ENCODE measurements at places on chromosomes 7 and 10.

- DNase-seq: no peak
These were observed 45.1 kb downstream of the INPP5F start for GRCh38 chr10:119770928-119771327.

DNA sequence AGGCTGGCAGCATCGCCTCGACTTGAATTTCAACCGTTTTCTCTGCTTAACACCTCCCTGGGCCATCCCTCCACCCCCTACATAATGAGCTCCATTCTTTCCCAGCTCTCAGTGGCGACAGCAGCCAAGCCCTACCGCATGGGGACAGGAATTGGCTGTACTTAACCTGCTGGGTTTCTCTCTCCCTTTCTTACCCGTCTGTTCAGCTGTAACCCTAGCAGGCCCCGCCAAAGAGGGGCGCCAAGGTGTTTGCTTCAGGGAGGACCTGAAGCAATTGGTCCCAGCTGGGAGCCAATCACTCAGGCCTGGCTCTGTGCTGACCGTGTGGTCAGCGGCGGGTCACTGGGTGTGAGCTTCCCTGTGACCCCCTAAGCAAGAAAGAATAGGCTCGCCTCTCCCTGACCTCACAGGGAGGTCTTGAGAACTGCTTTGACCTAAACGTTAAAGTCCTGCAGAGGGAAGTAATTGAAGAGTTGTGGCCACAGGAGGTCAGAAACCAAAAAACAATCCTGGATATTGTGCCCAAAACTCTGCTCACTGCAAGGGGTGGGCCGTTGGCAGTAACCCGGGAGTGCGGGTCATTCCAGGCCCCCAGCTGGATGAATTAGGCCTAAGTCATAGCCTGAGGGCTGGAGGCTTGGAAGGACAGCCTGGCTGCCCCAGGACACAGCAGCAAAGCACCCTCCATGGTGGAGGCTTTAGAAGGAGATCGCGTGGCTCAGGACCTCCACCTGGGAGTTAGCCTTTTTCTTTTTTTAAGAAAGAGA is 114.6 kb downstream of the ITIH5 start:
- DNase-seq: no peak

DNA sequence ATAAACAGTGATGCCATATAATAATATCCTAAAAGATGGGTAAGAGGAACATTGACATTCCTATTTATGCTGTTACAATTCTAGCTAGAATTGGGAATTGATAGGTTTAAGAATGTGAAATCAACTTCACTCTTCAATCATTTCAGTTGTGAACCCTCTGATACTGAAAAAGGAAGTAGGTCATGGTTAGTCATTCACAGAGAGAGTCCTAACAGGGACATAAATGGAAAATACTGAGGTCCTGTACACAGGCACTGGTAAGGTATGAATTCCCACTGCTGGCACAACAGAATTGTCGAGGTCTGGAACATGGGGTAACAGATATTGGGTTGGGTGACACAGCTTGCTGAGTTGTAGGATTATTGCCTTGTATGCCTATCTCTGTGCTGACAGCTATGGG is 289.4 kb upstream of the LRRN3 start:
- no peak for DNase-seq

GRCh38 chr7:101816595-101817470 is 593 bp upstream of the CUX1 start:
- DNase-seq: no peak

DNA sequence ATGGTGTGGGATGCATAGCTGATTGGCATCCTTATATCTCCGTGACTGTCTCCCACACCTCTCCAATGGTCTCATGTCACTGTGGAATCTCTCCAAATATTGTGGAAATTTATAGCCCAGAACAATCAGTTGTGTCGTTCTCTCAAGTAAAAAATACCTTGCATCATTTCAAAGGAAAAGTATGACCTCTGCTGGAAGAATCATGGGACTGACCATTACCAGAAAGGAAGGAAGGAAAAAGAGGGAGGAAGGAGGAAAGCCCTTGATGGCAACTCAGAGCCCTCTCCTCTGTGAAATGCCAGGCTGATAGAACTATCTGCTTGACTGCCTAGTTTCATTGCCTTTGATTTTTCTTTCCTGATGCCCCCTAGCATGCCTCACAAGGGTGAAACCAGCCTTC is 76.3 kb downstream of the FOXI2 start:
- DNase-seq: no peak

DNA sequence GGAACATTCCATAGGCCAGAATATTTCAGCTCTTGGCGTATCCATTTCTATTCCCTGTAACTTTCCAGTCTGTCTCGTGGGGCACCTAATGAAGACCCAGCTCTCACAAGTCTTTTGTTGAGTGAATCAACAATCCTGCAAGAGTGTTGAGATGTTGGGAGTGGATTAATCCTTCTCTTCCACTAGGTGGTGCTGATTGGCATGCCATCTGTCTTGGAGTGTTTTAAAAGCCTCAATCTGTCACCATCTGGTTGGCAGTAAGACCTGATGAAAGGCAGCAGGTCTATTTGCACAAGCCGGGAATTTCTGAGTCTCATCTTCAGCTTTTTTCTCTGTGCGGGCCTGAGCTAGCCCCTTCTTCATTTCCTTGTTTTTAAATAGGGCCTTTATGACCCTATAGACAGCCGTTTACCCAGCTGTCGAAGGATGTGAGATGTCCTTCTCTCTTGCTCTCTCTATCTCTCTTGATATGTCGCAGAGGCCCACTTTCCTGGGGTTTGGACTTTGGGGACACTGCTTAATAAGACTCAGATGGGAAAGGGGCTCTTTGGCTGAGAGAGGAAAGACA is 180.5 kb downstream of the ZNF365 start:
- peak; percentile 9 for DNase-seq

GRCh38 chr7:37273891-37274290 is 174.8 kb downstream of the ELMO1 start:
- no peak for DNase-seq

GRCh38 chr7:9231630-9232121 is 798.3 kb downstream of the NXPH1 start:
- no peak for DNase-seq

DNA sequence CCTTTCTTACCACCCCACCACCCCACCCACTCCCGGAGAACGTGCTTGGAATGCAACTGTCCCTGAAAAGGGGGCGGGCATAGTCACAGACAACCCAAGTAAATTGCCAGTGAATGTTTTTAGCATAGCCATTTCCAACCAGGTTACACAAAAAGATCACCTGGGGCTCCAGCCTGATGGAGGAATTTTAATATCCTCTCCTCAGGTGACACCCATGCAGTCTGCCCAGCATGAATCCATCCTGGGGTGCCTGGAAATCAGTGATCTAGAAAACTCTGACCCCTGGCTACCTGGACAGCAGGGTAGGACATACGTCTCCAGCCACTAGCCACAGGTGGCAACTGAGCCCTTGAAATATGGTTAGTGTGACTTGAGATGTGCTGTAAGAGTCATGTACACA is 61.1 kb downstream of the SORBS1 start:
- no peak for DNase-seq

DNA sequence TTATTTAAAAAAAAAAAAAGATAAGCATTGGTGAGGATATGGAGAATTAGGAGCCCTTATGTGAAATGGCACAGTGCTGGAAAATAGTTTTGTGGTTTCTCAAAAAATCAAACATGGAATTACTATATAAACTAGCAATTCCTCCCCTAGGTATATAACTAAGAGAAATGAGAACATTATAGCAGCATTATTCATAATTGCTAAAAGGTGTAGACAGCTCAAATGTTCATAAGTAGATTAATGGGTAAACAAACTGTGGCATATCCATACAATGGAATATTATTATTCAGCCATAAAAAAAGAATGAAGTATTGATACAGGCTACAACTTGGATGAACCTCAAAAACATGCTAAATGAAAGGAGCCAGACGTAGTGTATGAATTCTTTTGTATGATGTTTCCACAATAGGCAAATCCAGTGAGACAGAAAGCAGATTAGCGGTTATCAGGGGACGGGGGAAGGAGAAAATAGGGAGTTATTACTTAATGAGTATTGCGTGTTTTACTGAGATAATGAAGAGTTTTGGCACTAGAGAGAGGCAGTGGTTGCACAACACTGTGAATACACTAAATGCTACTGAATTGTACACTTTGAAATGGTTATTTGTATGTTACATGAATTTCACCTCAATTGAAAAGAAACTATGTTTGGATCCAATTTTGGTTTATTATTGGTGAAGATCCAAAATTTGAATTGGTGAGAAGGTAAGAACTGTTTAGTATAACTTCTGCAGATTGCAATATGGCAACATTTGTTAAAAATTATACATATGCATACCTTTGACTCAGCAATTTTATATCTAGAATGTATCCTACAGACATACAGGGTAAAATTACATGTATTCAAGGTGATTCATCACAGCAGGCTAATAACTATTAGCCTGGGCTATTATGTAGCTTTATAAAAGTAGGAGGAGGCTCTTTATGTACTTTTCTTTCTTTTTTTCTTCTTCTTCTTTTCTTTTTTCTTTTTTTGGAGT is 69.7 kb downstream of the VCL start:
- no peak for DNase-seq

DNA sequence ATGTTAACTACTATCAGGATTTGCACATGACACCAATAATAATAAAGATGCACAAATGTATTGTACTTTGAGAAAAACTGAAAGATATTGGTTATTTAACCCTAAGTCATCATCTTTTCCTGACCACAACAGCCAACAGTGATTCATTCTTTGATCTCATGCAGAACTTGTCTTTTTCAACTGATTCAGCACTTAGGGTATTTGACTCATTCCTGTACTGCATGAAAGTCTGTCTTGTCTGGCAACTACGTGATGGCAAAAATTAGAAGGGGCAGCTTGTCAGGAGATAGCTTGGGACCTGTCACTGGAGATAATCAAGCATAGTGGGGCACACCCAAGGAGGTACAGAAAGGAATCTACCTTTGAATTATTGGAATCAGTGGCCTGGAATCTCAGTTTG is 77.8 kb upstream of the LRRC17 start:
- DNase-seq: peak; percentile 4

DNA sequence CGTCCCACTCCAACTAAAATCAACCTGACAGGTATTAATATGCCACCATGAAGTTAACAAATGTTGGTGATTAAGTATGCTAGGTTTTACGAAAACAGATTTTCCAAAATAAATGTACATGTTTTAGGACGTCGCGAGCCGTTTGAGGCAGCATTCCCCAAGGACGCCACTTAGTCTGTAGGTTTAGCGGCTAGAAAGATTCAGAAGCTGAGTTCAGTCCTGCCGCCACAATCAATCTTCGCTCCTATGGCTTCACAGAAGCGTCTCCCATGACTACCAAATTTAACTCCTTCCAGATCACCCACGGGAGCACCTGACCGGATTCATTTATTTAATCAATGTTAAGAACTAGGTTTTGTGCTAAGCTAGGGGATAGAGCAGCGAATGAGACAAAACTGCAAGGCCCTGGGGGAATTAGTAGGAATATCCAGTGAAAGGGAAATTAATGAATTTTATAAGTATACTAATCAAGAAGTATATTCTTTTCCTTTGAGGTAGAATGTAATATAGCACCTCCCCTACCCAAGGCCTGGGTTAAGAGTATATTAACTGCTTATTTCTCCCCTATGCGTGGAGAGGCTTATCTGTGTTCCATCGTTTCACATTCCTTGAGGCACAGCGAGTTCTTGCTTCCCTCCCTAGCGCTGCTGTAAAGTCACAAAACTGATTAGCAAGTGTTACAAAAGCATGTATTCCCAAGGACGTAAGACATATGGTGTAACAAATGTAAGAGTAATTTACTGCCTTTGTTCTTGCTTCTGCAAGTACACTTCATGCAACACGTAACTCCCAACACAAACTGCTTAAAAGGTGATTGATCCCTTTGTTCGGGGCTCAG is 994 bp upstream of the CYP51A1 start:
- peak; percentile 12 for DNase-seq

DNA sequence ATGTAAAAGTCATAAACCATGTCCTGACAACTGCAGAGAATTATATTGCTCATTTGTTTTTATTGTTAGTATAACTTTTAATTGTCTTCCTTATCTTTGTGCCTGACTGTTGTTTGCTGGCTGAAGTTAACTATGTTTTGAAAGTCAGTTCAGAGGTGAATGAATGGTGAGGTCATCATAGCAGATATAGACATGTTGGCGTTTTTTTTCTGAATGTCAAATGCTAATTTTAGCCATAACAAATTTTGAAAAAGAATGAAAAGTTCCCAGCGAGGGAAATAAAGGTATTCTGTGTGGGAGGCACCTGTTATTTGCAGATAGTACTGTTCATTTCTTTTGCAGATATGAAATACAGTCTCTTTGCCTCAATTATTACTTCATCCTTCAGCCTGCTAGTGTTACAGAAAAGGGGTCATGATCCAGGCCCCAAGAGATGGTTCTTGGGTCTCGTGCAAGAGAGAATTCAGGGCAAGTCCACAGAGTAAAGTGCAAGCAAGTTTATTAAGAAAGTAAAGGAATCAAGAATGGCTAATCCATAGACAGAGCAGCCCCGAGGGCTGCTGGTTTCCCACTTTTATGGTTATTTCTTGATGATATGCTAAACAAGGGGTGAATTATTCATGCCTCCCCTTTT is 96.5 kb downstream of the CAMK1D start:
- no peak for DNase-seq

- no peak for DNase-seq
These were observed 88.4 kb upstream of the STEAP1B start for GRCh38 chr7:22588351-22588750.

DNA sequence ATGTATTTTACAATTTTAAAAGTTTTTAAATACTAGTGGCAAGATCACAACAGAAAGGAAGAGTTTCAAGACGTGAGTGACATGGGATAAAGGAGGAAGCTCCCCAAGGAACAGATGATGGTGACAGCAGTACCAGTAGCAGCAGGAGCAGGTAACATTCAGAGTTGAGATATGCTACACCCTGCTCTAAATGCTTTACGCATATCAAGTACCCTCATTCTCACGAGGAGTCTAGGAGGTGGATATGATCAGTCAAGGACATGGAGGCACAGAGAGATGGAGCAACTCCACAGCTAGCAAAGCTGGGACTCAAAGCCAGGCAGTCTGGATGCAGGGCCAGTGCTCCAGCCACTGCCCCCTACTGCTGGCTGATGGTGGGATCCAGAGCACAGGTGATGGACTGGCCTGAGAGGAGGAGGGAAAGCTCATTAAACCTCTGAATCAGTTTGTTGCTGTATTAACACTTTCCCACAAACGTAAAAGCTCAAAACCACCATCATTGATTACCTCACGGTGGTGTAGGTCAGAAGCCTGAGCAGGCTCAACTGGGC is 17.5 kb downstream of the RP9 start:
- no peak for DNase-seq

DNA sequence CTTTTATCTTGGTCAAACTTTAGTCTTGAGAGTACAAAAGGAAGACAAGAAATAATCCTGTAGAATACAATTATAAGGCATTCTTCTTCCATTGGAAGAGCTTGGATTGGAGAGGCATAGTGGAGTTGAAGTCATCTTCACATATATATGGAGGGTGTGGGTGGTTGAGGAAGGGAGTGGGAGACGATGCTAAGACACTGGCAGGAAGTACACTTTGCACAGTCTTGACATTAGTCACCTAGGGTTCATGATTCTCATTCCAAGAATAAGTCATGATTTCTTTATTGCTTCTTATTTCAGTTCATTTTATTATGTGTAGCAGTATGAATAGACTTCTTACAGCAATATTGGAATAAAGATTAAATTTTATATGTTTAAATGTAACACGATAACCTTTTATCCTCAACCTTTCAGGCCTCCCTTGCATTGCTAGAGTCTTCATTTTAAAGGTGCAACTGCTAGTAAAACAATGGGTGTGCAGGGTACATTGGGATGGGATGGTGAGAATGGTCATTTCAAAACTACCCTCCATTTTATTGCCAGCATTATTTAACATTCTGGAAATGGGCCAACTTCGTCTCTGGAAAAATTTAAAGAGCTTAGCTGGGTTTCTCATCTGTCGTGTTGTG is 12.3 kb upstream of the SLC26A3 start:
- DNase-seq: no peak
